ENCODE measurements at places on chromosomes 16 and 17.

GRCh38 chr16:90023078-90023447 is 3.8 kb upstream of the DBNDD1 start:
- no peak for DNase-seq

GRCh38 chr17:31854672-31855071 is 4.4 kb downstream of the COPRS start:
- DNase-seq = no peak

GRCh38 chr17:13947499-13947898 is 121.8 kb upstream of the COX10 start:
- no peak for DNase-seq

DNA sequence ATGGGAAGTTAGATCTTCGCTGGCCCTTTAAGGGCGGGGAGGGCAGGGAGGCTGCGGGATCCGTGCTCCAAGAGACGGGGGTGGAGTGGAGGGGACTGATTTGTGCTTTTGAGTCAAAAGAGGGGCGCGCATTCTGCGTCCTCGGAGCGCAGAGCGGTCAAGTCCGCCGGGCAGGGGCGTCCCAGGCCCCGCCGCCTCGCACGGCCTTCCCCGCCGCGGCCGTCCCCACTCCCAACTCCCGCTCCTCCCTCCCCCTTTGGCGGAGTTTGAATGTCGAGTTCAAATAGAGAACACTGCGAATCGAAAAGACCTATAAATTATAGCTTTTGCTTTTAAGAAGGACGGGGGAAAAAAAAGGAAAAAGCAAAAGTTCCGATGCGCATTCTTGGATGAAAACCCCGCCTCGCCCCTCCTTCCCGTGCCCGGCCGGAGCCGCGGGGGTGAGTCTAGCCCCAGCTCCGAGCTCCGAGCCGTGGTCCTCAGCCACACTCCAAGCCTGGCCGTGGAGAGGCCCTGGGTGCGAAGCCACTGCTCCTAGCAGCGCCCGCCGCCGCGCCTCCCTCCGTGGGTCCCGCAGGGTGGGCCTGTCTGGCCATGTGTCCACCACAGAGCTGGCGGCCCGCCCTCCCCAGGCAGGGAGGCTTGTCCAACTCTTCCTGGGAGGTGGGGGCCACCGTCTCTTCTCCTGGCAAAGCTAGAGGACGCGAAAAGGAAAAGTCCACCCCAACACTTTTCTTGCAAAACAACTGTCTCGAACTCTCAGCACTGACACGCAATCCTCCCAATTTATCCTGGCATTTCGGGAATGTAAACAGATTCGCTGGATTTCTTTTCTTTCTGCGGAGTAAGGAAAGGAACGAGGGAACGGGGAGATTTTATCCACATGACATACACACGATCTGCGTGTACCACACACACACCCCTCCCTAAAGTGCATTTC is 3.6 kb downstream of the CBX8 start:
- DNase-seq = peak; percentile 84

DNA sequence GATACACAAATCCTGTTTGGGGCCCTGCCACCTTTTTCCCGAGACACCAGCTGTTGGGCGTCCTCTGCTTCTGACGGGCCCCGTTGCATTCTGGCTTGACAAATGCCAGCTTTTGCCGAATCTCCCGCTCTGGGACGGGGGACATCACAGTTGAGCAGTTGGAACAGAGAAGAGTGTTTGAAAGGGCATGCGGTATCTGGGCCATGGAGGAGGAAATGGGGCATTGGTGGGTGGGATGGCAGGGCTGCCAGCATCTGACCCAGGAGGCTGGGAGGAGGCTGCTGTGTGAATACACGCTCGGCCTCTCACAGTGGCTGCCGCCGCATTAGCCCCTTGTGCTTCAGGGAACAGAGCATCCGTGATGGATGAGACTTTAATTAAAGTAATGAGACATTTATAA is 184.3 kb upstream of the TNRC6C start:
- DNase-seq = no peak

- no peak for DNase-seq
These were observed 20.6 kb downstream of the CSNK2A2 start for GRCh38 chr16:58177353-58177710.

DNA sequence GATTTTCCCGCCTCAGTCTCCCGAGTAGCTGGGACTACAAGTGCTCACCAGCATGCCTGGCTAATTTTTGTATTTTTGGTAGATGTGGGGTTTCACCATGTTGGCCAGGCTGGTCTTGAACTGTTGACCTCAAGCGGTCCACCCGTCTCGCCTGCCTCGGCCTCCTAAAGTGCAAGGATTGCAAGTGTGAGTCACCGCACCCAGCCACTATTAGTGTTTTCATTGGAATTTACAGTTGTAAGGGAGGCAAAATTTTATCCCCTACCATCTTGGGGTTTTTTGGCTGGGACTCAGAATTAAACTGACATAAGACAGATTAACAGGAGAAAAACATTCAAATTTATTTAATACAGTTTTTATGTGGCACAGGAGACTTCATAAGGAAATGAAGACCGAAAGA is 12.3 kb upstream of the MYCBPAP start:
- peak; percentile 62 for DNase-seq

DNA sequence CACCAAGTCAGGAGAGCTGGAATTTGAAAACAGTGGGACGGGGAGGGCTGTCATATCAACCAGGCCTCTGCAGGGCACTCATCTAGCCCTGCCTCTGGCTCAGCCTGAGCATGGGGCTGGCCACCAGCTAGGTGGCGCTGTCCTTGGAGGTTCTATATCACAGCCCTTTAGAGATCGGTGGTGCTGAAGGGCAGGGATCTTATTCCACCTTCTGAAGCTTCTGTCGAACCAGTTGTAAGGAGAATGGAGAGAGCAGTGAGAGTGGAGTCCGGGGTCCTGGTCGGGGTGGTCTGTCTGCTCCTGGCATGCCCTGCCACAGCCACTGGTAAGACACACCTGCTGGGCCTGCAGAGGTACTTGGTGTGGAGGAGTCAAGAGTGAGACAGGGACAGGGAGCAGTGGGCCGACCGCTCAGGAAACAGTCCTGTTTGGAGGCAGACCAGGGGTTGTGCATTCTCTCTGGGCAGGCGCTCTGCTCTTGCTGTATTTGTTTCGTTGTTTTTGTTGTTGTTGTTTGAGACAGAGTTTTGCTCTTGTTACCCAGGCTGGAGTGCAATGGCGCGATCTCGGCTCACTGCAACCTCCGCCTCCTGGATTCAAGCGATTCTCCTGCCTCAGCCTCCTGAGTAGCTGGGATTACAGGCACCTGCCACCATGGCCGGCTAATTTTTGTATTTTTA is at the start of gene CES3:
TSS of gene CES3 (plus strand) at position 202 of the 680 bp plus-strand sequence. CDS start at position 244, 42 bp downstream.
- DNase-seq = peak; percentile 43

GRCh38 chr16:14131774-14132695 is 60.9 kb downstream of the MRTFB start:
- no peak for DNase-seq

DNA sequence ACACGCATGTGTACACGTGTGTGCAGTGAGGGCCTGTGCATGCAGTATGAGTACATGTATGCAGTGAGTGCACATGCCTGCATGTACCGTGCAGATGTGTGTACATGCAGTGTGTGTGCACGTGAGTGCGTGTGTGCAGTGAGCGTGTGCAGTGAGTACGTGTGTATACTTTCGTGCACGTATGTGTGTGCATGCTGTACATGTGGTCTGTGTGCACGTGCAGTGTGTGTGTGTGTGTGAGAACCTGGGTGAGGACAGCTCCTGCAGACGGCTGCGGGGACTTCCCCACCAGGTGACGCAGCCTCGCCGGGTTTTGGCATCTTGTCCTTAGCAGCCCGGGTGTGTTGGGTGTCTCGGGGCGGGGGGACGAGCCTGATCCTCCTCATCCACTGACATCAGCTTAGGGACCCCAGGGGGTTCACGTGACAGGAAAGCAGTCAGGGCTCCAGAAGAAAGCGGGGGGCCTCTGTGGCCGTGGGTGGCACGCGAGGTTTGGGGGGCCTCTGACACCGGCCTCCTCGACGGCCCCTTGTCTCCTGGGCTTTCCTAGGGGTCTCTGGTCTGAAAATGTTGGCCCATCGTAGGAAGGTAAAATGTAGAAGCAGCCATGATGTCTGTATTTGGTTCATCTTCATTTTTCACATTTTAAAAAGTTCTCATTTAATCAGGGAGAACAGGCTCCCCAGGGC is 119.6 kb upstream of the ZNF750 start:
- no peak for DNase-seq

- peak; percentile 61 for DNase-seq
These were observed 1470.1 kb upstream of the GOT2 start for GRCh38 chr16:60204181-60204580.

DNA sequence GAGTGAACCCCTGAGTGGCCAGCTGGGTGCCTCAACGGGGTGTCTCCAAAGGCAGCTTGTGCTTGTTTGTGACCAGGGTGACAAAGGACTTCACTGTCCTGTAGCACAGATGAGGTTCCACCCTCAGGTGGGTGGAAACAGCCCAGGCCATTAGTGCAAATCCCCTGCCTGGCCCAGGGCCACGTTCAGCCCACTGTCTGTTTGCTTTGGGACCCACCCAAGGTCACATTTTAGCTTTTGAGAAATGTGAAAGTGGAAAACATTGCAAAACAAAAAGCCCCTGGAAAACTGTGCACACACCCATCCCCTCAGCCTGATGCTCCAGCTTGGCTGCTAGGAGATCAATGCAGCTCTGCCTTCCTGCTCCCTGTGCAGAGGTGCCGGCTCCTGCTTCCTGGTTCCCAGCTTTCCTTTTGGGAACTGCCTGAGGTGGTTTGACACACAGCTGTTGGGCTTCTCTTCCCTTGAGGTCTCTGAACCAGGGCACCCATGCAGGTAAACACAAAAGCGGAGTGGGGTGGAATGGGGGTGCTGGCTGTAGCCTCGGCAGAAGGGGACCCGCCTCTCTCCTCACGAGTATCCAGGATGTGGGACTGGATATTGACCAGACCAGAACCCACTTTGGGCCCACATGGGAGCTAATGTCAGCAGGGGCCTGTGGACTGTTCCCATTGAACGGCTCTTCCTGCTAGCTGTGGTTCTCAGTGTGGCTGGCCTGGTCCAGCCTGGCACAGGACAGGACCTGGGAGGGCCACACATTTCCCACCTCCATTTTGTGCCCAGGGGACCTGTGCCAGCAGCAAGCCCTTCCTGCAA is 7.9 kb upstream of the SPHK1 start:
- DNase-seq = no peak

DNA sequence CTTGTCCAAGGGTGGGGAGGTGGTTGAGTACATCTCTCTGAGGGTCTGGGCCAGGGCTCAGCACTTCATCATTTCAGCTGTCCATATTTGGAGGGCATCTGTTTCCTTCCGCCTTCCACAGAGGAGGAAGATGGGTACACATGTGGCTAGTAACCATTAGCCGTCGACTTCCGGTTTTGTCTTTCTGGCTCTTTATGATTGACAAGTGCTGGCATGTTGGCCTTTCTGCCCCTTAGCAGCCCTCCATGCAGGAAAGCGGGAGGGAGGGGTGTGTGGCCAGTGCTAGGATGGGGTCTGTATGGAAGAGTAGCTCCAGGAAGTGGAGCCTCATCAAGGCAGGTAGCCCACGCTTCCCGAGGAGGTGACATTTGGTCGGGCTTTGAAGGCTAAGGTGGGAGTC is 69.6 kb downstream of the RAI1 start:
- no peak for DNase-seq

DNA sequence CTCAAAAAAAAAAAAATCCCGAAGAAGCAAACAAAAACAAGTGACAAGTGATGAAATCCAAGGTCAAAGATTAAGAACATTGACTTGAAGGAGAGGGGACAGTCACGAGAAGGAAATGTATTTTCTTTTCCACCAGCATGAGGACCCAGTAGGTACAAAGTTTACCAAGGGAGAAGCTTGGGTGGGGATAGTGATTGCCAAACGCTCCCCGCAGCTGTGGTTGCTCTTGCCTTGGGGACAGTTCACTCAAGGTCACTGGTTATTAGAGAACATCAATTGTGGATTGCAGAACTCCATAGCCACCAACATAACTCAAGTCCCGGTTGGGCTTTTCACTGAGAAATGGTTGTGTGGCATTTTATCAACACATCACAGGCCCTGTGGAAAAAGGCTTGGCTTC is 27.0 kb downstream of the RSL1D1 start:
- no peak for DNase-seq

- no peak for DNase-seq
These were observed 6.2 kb upstream of the SLC16A13 start for GRCh38 chr17:7029659-7030058.

DNA sequence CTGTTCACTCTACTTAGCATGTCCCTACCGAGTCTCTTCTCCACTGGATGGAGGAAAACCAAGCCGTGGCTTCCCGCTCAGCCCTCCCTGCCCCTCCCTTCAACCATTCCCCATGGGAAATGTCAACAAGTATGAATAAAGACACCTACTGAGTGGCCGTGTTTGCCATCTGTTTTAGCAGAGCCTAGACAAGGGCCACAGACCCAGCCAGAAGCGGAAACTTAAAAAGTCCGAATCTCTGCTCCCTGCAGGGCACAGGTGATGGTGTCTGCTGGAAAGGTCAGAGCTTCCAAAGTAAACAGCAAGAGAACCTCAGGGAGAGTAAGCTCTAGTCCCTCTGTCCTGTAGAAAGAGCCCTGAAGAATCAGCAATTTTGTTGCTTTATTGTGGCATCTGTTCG is 2.8 kb upstream of the LPCAT2 start:
- no peak for DNase-seq

- no peak for DNase-seq
These were observed 20.1 kb downstream of the USP6 start for GRCh38 chr17:5135726-5136579.

GRCh38 chr17:71184716-71185115 is 936.1 kb upstream of the SOX9 start:
- DNase-seq = peak; percentile 46

GRCh38 chr17:31645351-31645750 is 213.7 kb downstream of the COPRS start:
- DNase-seq = no peak

DNA sequence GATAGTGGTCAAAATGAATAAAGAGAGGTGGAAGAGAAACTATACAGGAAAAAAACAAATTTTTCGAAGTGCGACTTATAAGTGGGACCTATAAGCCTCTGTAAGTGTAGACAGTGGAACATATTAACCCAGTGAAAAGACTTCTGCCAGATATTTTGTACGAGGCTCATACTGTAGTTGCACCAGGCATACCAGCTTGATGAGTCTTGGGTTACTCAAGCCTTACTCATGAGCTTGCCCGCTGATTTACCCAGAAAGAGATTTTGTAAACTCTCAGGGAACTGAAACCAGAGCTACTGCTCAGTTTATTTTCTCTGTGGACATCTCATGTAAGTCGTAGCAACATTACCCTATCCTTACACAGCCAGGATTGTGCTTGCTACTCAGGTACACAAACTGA is 708.0 kb upstream of the SOX9 start:
- DNase-seq = peak; percentile 96

DNA sequence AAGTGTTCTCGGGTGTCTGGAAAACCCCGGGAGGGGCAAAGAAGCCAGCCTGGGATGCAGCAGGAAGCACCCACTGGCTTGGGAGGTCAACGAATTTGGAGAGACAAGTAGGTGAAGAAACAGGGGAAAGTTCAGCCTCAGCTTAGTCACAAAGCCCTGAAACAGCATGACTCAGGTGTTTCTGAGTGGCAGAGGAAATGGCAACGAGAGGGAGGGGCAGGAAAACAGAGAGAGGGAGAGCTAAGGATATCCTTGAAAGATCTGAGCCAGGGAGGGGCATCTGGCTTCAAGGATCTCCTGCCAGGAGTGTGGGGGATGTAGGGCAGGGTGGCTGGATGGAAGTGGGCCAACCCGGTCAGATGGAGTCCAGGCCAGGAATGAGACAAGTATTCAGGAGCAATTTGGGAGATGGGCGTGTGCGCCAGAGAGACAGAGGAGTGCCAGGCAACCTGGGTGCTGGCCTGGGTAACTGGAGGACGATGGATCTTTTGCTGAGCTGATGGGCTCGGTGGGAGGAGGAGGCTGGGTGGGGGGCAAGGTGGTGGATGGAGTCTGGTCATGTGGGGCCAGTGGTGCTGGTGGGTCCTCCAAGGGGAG is 27.2 kb downstream of the ABCC3 start:
- DNase-seq = peak; percentile 86
